Activated CD8-positive, alpha-beta memory T cell treated with anti-CD3 and anti-CD28 coated beads, Interleukin-2, amount 10 ng/mL, durations not matched to agents 7 days and 5 days (primary cell): ENCODE measurements at places on chromosomes 2 and 18. TPM values are rescaled to one million over a fixed set of nuclear protein-coding genes. Genes with fewer than 3 reads are reported as not detected.
A peak's percentile ranks its signal among the peaks of the same experiment; 100 is the strongest.

DNA sequence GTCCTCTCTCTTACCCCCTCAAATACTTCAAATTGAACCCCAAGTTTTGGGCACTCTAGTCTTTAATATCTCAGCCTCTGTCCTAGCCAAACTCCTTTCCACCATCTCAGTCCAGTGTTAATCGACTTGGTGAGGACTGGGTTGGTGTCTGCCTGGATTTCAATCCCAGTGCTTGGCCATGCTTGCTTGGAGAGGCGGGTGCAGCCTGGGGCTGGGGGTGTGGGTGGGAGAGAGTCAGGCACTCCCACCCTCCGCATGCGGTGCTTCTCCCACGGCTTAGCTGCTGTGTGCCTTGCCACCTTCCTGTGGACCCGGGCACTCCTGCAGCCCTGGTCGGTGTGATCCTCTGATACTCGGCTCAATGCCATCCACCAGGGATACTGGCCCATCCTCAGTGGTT lies 220.8 kb upstream of the HDAC4 start:
- H3K4me1 ChIP-seq, result peaks cover 35% of the 10 kb centered on the region
- peak; percentile 25 for DNase-seq
- H3K27me3 ChIP-seq, result peaks cover 10% of the 10 kb centered on the region
- no peak overlapping the region for H3K27ac ChIP-seq
- H3K4me3 ChIP-seq, result no peak overlapping the region

DNA sequence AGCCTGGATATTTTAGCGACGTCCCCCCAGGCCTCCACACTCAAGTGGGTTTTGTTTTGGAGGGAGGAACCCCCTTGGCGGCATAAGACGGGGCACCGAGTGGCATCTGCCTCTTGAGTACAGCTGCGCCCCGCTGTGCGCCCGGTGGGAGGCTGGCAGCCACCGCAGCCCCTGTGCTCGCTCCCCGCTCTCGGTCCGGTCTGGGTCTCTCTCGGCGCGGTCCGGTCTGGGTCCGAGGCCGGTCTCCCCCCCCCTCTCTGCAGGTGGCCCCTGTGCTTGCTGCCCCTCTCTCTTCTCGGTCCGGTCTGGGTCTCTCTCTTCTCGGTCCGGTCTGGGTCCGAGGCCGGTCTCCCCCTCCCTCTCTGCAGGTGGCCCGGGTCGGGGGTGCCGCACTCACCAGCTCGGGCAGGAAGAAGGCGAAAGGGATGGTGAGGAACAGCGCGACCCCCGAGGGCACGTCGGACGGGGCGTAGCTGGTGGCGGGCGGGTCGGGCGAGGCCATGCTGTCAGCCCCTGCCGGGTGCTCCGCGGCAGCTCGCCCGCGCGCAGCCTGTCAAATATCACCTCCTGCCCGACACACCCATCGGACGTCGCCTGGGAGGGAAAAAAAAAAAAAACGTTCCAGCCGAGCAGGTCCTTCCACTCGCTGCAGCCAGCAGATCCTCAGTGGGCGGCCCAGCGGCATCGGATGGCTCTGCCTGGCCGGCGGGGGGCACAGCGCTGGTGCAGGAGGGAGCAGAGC lies at the start of gene MALL:
Gene MALL, minus strand, starts transcription at position 532 of the 742 bp plus-strand sequence. Its CDS starts 30 bp downstream, at position 502.
- H3K4me1 ChIP-seq, result peaks cover 10% of the 10 kb centered on the region
- DNase-seq, result no peak
- peaks cover 2% of the 10 kb centered on the region for H3K36me3 ChIP-seq
- H3K4me3 ChIP-seq, result no peak within 1 kb of the TSS
- H3K27me3 ChIP-seq, result peaks cover 73% of the 10 kb centered on the region

GRCh38 chr2:201806442-201807170 lies at the start of gene CDK15:
TSS of gene CDK15 (plus strand) at chr2:201806537. CDS start at chr2:201806665, 128 bp downstream.
- H3K27me3 ChIP-seq, result peaks cover 50% of the 10 kb centered on the region
- H3K36me3 ChIP-seq, result no peaks in the 10 kb centered on the region
- H3K27ac ChIP-seq, result no peak within 1 kb of the TSS
- H3K4me1 ChIP-seq, result no peaks in the 10 kb centered on the region
- no peak for DNase-seq

DNA sequence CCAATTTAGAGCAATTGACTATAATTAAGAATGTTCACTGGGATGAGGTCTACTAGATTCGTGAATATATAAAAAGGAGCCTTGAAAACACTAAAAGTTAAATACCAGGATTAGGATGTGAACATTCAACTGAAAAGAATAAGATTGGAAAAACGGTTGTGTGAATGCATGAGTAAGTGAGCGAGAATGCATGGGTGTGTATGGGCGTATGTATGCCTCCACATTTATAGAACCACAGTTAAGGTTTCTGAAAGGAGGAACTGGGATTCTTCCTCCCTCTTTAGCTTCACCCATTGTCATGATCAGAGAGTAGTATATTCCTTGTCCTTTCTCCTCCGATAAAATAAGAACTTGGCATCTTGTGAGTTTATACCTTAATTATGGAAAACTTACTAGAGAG lies 151.1 kb upstream of the UBE2E3 start:
- no peak overlapping the region for H3K27ac ChIP-seq
- no peaks in the 10 kb centered on the region for H3K36me3 ChIP-seq
- H3K27me3 ChIP-seq, result no peaks in the 10 kb centered on the region
- H3K4me3 ChIP-seq, result no peak overlapping the region

GRCh38 chr2:114729026-114729425 lies 286.6 kb downstream of the DPP10 start:
- no peak for DNase-seq
- H3K4me3 ChIP-seq, result no peak overlapping the region
- H3K27ac ChIP-seq, result no peak overlapping the region

DNA sequence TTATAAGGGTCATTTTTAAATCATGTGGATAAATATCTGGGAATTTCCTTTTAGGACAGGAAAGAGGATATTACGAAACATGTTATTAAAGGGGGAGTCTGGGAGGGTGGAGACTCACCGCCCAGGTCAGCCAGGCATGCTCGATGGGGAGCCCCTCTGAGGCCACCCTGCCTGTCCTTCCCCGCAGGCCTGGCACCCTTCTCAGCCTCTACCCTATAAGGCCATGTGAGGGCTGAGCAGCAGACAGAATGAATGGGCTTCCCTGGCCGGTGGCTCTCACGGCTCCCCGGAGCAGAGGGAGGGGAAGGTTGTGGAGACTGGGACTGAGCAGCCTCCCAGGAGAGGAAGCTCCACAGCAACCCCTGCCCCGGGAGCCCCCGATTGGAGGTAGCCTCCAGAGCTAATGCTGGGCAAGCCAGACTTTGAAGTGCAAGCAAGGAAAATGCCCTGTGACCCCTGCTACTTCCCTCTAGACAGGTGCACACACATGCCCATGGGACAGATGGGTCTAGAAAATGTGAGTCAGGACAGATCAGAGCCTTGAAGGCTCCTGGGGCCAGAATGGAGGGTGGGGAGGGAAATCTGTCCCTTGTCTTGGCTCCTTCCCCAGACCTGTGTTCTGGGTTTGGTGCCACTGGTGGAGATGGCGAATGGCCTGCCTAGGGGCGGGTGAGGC lies 13.2 kb upstream of the ARMC9 start:
- peaks cover 24% of the 10 kb centered on the region for H3K27me3 ChIP-seq
- no peaks in the 10 kb centered on the region for H3K36me3 ChIP-seq
- H3K27ac ChIP-seq, result no peak overlapping the region
- no peak overlapping the region for H3K4me3 ChIP-seq

GRCh38 chr2:210839034-210839433 lies 282.6 kb downstream of the CPS1 start:
- H3K4me1 ChIP-seq, result no peaks in the 10 kb centered on the region
- no peak for DNase-seq
- no peak overlapping the region for H3K4me3 ChIP-seq
- no peaks in the 10 kb centered on the region for H3K36me3 ChIP-seq
- H3K27ac ChIP-seq, result no peak overlapping the region
- H3K27me3 ChIP-seq, result no peaks in the 10 kb centered on the region

CRYGC gene
- total RNA-seq, result not detected

NIF3L1 gene
- 37.6 TPM for total RNA-seq

SKOR2 gene
- total RNA-seq, result not detected
